Hypothalamus (tissue), 51 donors: ENCODE measurements at places on chromosomes 12 and 14.

- DNase-seq: no peak
Observed at GRCh38 chr14:59249029-59249428, 60.6 kb downstream of the DAAM1 start.

DNA sequence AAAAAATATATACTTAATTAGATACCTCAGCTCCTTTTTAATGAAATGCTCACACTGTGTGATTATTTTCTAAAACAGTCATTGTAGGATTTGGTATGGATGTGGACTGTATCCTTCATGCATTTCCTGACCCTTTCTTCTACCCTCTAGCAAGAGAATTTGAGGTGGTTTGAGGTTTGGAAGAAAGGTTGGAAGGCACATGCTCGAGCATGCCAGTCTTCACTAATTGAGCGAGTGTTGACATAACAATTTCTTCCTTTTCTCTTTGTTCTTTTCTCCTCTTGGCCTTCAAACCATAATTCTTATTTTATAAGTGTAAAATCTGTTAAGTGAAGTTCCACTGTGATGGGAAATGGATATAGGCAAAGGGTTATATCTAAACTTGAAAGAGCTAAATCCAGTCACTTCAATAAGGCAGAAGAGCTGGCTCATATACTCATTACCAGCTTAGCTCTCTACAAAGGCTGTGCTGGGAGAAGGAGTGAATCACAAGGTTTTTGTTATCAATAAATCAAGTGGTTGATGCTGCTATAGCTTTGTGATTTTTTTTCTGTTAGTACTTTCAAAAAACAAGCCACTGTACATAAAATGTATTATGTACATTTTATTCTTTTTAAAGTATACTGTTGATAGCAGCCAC lies 16.2 kb upstream of the PTHLH start:
- no peak for DNase-seq

DNA sequence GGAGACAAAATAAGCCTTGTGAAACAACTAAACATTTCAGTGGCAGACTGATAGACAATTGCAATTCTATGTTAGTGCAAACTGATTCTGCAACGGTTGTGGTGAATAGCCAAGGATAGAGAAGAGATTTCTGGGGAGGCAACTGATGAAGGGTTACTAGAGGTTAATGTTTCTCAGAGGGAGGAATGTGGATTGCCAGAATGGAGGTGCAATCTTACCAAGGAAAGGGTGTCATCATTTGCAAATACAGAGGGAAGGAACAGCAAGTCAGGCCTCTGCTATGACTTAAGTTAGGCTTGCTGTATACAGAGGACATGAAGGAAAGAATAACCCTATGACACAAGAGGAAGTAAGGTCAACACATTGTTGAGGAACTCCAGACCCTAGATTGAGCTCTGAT lies 35.8 kb downstream of the CCDC175 start:
- no peak for DNase-seq

- no peak for DNase-seq
Observed at GRCh38 chr12:90280033-90280432, 571.4 kb upstream of the ATP2B1 start.

DNA sequence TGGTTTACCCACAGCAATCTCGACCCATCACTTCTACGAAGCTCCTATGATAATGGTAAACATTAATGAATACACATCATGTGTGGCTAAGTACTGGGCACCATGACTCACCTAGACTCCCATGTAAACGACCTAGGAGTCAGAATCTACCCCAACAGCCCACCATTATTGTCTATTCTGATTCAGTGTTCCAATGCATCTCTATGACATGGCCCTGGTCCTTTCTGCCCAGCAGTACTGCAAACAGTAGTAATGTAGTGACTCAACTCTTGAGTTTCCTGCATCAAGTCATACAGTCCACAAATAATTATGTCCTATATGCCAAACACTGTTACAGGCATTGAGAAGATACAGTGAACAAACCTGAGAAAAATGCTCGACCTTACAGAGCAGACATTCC lies 14.6 kb downstream of the GTF2A1 start:
- no peak for DNase-seq

- no peak for DNase-seq
Observed at GRCh38 chr14:67952786-67953185, 133.2 kb downstream of the RAD51B start.

GRCh38 chr12:65615118-65615517 lies 209.2 kb upstream of the HMGA2 start:
- no peak for DNase-seq

DNA sequence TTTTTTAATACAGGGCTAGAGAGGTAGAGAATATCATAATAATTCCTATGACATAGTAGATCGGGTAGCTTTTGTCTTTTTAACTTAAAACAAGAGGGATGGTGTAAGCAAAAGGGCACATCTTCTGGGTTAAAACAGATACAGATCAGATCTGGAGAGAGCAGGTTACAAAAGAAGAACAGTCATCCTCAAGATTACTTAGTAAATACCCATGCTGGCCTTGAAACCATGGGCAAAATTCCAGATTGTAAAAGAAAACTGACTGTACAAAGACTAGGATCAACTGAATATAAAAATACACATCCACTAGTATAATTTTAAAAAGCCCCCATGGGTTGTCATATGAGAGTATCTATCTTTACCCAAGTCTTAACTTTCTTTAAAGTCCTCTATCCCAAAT lies 76.7 kb downstream of the MED13L start:
- DNase-seq: no peak

- no peak for DNase-seq
Observed at GRCh38 chr12:24945845-24946244, 3.1 kb downstream of the BCAT1 start.

GRCh38 chr12:2636741-2637340 lies 157.9 kb upstream of the FKBP4 start:
- DNase-seq: no peak

DNA sequence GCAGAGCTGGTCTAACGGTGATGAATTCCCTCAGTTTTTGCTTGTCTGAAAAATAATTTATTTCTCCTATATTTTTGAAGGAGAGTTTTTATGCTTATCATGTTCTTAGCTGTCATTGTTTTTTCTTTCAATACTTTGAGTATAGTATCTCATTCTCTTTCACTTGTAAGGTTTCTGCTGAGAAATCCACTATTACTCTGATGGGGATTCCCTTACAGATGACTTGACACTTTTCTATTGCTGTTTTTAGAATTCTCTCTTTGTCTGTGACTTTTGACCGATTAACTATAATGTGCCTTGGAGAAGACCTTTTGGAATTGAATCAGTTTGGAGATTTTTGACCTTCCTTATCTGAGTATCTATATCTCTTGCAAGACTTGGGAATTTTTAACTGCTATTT lies 139.6 kb downstream of the PRKD1 start:
- no peak for DNase-seq

GRCh38 chr14:59346329-59346728 lies 118.9 kb downstream of the GPR135 start:
- DNase-seq: no peak

- no peak for DNase-seq
Observed at GRCh38 chr12:62256408-62257096, 3.7 kb upstream of the USP15 start.

- no peak for DNase-seq
Observed at GRCh38 chr12:19085090-19085489, 44.4 kb upstream of the PLEKHA5 start.

DNA sequence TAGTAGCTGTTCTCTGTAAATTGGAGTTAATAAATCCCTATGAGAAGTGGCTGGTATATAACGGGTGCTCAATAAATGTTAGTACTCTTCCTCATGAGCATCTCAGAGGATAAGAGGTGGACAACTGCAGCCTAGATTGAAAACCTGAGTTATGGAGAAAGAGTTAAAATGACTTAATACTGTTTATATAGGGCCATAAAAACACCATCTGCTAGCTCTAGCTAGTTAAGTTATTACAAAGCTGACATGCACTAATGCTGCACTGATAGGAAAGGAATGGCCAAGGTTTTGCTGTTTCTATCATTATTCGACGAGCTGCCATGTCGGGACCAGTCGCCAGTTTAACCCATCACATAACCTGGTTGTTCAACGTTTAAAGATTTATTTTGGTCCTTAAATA lies 72.0 kb upstream of the SEL1L start:
- DNase-seq: no peak

GRCh38 chr14:71300566-71301330 lies 393.5 kb downstream of the PCNX1 start:
- no peak for DNase-seq

DNA sequence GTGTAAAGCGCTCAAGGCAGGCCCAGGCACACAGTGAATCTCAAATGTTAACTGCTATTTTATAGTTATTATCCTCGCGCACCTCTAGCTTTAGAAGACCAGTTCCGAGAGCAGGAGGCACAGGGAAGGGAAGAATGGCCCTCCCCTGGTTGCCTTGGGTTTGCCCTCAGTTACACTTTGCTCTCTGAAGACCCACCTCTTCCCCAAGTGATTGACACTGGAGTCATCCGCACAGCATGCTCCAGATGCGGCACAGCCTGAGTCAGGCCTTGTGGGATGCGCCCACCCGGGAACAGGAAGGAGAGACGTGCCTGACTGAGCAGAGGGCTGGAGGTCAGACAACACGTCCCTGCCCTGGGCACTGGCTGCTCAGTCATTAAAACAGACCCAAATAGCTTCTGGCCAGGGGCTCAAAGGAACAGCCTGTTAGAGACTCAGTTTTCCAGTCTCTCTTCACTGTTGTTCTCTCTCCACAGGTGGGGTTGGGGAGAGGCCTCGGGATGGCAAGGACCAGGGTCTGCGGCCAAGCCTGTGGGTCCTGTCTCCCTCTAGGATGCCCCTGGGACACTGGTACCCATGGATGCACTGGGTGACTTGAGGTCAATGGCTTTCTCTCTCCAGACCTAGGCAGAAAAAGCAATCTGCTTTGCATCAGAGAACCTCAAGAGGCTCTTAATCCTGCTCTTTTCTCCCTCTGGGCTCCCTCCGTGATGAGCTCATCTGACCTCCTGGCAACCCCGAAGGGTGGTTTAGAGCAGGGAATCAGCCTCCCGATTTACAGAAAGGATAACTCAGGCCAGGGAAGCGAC lies 13.6 kb upstream of the MLXIP start:
- DNase-seq: no peak

GRCh38 chr12:16154990-16155389 lies 122.5 kb downstream of the SLC15A5 start:
- DNase-seq: no peak

DNA sequence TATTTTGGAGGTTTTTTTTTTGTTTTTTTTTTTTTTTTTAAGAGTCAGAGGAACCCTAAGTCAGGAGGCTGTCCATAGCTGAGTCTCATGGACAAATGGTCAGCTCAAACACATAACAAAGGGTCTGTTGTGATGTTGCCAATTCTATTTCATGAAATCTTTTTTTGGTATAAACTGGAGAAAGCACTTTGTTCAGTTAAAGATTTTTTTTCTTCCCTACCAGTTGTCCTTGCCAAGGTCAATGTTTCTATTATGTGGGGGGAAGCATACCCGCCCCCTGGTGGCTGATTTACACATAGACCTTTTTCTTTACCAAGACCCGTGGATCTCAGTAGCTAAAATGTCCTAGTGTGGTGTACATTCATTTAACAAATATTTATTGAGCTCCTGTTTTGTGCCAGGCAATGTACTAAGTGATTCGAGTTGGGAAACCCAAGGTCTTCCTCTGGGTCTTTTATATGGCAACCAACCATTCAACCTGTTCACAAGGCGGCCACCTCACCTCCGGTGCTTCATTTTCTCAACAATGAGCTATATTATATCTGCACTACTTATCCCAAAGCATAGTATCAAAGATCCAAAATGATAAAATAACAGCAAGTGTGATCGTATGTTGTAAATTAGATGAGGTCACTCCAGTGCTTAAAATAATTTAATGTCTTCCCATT lies 214.5 kb downstream of the PAH start:
- DNase-seq: no peak

DNA sequence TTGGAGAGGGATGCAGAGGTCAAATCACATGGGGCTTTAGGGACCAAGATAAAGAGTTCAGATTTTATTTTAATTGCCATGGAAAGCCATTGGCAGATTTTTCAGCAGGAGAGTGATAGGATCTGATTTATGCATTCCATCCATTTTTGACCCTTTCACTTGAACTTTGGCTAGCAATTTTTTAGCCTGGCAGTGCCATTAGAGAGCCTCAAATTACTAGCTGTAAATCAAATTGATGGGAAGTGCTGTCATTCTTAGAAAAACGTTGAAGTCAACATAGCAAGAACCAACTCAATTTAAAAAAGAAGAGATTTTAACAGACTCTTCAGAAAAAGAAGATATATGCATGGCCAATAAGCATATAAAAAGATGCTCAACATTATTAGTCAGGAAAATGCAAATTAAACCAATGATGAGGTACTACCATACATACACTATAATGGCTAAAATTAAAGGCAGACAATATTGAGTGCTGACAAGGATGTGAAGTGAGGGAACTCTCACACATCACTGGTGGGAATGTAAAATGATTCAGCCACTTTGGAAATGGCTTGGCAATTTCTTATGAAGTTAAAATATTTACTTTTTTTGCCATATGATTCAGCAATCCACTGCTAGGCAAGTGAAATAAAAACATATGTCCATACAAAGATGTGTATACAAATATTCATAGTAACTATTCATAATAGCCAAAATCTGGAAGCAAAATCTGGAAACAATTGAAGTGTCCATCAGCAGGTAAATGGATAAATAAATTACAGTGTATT lies 89.7 kb downstream of the PTCSC3 start:
- no peak for DNase-seq

GRCh38 chr12:123393747-123394146 lies 9.8 kb downstream of the KMT5A start:
- no peak for DNase-seq

DNA sequence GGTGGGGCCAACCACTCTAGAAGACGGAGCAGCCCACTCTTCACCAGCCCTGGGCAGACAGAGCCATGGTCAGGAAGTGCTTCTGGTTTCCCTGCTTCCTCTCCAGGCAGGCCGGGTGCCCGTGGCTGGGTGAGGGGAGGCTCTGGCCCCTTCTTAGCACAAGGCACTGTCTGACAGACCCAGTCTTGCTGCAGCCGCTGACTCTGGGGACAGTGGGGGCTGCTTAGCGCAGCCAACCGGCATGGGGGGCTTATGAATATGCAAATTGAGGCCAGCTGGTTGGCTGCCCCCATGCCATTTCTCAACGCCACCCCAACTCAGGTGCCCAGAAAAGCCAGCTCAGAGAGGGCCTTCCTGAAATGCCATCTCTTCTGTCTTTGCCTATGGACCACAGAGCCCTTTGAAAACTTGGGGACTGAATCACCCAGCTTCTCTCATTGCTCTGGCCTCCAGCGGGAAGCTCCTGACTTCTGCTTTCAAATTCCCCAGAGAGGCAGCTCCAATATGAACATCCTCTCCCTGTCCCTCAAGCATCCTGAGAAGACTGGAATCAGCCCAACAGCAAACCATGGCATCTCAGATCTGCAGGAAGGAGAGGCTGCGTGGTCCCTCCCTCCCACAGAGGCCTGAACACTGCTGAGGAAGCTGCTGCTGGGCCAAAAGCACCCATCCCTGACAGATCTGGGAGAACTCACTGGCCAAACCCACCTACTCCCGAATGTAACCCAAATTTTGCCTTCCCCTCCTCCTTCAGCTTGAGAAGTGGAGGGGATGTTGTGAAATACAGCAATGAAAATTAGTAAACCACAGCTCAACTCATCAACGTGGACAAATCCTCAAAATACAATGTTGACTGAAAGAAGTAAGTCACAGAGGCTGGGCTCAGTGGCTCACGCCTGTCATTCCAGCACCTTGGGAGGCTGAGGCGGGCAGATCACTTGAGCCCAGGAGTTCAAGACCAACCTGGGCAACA lies at the start of gene PROX2:
Gene PROX2, minus strand, starts transcription at position 205 of the 973 bp plus-strand sequence. CDS start 12,311 bp downstream, outside the sequence.
- DNase-seq: no peak
